ENCODE measurements at places on chromosomes 3 and 15.

- DNase-seq: no peak
These were observed 64.2 kb downstream of the BOC start for GRCh38 chr3:113275583-113275928.

GRCh38 chr15:38611228-38611627 is 46.6 kb upstream of the RASGRP1 start:
- peak; percentile 14 for DNase-seq

DNA sequence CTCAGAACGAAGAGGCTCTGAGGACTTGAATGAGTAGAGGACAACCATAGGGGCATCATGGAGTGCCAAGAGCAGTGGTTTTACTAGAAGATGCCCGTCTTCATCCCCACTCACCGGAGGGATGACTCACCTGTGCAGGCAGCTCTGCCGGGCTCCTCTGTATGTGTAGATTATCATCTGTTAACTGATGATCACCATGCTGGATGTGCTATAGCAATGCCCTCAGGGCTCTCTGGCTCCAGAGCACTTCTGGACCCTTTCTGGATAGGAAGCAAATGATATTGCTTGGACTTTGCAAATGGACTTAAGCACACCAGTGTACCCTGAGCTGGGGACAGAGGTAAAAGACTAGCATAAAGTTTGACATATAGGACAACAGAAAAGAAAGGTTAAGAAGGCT is 10.2 kb upstream of the TGFBR2 start:
- DNase-seq: no peak

- DNase-seq: no peak
These were observed 42.5 kb upstream of the MME start for GRCh38 chr3:155037508-155038202.

- peak; percentile 61 for DNase-seq
These were observed 61.5 kb downstream of the IQSEC1 start for GRCh38 chr3:13011573-13012220.

GRCh38 chr3:126607214-126607908 is 47.6 kb downstream of the TXNRD3 start:
- DNase-seq: no peak

DNA sequence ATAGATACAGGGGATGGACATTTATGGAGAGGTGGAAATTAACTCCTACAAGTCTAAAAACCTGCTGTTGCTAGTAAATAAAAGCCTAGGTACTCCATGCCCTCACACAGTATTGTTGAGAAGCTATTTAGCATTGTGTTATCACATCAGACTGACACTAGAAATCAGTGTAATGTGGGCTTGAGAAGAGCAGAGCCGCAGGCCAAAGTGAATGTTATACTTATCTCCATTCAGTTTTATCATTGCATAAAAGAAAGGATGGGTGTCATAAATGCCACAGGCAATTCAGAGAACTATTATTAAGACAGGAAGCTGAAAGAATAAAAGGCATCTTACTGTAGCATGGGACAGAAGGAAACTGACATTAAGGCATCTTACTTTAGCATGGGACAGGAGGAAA is 13.7 kb upstream of the ISLR start:
- DNase-seq: no peak

DNA sequence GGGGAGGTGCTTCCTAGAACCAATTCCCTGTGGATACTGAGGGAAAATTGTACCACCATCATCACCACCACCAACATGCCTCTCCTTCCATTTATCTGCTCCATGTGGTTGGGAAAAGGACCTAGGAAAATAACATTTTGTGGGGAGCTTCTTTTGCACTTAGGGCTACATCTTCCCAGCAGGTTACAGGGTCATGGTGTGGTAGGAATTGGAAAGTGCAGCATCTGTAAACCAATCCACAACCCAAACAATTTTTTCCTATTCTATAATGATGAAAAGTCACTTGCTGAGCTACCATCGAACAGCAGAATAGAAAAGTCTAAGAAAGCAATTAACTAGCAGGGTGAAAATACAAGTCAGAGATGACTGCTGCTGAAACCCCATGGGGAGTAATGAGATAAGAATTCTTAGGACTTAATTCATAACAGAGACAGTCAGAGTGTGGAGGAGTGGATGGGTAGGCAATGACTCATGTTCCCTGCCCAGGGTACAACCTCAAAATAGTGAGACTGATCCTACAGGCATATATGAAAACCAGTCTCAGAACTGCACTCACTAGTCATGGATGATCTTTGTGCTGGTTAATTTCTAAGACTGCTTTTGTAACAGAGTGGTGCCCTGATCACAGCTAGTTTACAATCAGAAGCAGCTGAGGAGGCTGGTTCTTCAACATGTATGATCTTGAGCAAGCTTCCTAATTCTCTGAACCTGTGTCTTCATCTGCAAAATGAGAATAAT is 38.1 kb upstream of the LEKR1 start:
- DNase-seq: no peak

- no peak for DNase-seq
These were observed 75.1 kb downstream of the LDHAL6B start for GRCh38 chr15:59281699-59282098.

DNA sequence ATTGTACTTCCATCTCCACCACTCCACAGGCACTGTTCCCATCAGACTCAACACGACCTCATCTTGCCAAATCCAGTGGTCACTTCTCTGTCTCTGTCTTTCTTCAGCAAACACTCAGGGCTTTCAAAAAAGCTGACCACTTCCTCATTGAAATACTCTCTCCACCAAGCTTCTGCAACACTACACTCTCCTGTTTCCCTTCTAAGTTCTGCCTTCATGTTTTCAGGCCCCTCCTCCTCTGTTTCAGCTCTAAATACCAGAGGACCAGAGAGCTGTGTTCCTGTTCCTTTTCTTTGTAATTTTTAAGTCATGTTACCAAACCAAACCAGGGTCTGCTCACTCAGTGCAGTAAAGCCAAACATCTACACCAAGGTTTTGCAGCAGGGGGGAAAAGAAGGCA is 33.8 kb upstream of the ACP3 start:
- DNase-seq: no peak

GRCh38 chr3:126130081-126130855 is 46.3 kb upstream of the SLC41A3 start:
- no peak for DNase-seq

GRCh38 chr3:196707566-196707965 is 4.5 kb downstream of the CEP19 start:
- DNase-seq: no peak

- no peak for DNase-seq
These were observed 630.9 kb upstream of the AGTR1 start for GRCh38 chr3:148066802-148067201.

GRCh38 chr3:13294442-13295351 is 125.4 kb downstream of the NUP210 start:
- DNase-seq: no peak

DNA sequence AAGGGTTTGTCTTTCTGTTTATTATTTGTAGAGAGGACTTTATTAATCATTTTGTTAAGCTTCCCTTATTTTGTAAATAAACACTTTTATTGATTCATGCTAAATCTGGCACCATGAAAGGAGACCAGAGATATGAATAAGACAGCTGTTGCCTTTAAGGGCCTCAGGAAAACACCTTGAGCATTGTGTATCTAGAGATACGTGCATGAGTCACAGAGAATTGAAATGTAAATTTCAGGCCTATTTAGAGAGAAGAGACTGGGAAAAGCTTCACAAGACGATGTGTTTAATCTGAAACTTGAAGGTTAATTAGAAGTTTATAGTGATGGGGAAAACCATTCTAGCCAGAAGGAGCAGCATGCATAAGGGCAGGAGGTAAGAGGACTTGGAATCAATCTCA is 28.6 kb upstream of the UTS2B start:
- no peak for DNase-seq

- DNase-seq: no peak
These were observed 19.5 kb downstream of the ANAPC13 start for GRCh38 chr3:134466331-134466730.

DNA sequence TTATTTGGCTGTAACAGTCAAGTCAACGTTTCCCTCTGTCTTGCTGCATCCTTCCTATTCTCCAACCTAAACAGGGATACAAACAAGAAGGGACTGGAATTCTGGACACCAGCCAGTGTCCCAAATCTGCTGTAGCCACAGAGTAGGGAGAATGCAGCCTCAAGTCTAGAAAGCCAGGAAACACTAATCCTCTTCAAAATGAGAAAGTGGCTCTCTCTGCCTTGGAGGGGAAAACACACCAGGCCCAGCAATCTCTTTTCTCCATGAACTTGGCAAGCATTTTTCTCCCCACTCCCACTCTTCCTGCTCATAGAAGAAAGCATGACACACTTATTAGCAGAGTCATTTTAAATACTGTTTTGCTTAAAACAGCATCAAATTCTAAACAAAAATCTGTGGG is 781.7 kb downstream of the SQOR start:
- DNase-seq: no peak

DNA sequence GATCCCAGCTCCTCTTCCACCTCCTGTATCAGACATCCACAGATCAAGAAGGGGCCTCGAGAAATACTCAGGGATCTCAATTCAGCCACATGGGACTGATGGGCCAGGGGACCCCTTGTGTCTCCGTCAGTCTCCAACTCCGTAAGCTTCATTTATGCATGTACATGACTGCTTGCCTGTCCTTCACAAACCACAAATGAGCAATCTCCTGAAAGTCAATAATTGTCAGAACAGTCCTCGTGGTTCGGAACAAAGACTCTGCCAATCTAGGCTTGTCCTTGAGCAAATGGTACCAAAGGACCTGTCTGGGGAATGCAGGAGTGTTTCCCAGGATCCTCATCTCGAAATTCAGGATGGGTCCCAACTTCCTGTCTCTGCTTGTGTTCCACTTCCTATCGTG is 20.8 kb downstream of the SLC12A8 start:
- DNase-seq: no peak

- no peak for DNase-seq
These were observed 470.4 kb downstream of the ROBO1 start for GRCh38 chr3:79297245-79297960.

DNA sequence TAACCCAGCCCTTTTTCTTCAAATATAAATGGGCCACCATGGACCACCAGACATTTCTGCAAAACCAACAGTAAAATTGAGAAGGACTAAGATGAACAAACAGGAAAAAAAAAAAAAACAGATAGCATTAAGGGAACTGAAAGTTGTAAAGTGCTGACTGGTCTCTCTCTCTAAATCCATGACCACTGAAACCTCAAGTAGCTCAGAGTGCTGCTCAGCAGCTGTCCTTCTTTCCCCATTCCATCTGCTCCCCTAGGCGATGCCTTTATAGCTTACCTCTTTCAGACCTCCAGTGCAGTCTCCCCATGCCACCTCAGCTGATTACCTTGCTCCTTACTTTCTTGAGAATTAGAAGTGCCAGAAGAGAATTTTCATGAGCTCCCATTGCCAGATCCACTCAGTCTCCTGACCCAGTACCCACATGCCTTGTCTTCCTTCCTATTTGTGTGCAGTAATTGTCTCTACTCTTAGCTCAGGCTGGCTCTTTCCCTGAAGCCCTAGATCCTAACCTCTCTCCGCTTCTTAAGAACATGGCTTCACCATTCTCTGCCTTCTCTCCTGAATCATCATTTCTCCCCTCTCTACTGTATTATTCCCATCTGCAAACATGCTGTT is 23.9 kb upstream of the XIRP1 start:
- no peak for DNase-seq

DNA sequence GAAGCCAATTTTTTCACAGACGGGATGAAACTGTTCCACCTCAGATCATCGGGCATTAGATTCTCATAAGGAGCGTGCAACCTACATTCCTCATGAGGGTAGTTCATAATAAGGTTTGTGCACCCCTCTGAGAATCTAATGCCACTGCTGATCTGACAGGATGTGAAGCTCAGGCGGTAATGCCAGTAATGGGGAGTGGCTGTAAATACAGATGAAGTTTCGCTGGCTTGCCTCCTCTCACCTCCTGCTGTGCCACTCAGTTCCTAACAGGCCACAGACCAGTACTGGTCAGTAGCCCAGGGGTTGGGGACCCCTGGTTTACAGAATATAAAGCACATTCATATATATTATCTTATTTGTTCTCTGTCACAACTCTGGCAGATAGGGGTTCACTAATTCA is 2.1 kb upstream of the LIMD1 start:
- no peak for DNase-seq

GRCh38 chr3:192194085-192194484 is 533.3 kb downstream of the FGF12 start:
- DNase-seq: no peak

- no peak for DNase-seq
These were observed 43.7 kb downstream of the PARP15 start for GRCh38 chr3:122621112-122621511.

DNA sequence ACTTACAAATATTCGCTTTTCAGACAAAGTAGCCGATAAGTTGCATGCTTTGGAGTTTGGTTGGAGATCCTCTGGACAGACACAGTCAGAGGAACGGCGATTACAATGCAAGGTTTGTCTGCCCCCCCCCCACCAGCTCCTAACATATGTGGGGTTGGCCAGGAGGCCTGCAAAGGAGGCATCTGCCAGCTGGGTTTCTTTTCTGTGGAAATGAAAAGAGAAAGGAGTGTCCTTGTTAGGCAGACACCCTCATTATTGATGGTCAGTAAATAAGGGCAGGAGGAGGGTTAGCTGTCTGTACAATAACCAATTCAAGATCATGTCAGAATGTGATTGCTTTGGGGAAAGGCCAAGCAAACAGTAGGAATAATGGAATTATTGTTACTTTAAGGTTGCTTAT is 49.1 kb downstream of the TLNRD1 start:
- DNase-seq: no peak

DNA sequence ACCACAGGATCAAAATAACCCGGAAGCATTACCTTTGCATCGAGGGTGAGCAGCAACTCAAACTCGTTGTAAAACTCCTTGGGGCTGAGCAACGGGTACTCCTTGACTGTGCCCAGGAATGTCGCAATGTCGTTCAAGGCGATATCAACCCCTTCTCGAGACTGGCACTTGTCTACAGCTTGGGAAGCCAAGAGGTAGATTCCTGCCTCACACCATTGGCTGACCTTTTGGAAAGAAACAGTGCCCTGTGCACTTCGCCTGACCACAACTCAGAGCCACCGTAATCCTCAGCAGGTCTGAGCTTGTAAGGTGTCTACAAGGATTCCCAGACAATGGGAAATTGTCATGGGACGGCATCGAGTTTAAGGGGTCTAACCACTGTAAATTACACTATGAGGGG is 43.9 kb downstream of the B3GNT5 start:
- DNase-seq: no peak

DNA sequence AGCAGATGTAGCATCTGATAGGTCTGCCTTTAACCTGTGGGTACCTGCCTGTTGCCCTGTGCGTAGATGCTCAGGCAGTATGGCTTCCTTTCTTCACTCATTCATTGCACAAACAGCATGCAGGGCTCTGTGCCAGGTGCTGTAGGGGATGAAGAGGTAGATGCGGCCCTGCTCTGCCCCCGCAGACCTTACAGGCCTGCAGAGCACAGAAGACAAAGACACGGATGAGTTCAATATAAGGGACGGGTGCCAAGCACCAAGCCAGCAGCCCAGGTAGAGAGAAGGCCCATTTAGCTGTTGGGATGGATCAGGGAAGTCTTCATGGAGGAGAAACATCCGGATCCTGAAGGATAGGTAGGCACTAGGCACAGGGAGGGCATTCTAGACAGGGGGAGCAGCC is 69.4 kb downstream of the AAGAB start:
- no peak for DNase-seq

- DNase-seq: no peak
These were observed 36.0 kb downstream of the XYLB start for GRCh38 chr3:38382506-38383080.

GRCh38 chr3:190972840-190973270 is 110.4 kb upstream of the GMNC start:
- DNase-seq: no peak

Measured in stimulated activated CD8-positive, alpha-beta memory T cell treated with anti-CD3 and anti-CD28 coated beads, Interleukin-7, amount 100 ng/mL, for 1 hour (primary cell).